ENCODE measurements at places on chromosomes 11 and 22. TPM values are rescaled to one million over a fixed set of nuclear protein-coding genes. Genes with fewer than 3 reads are reported as not detected.

SHISAL1 gene
- polyA plus RNA-seq, result under 0.01 TPM

KDELR3 gene
- 9.2 TPM for polyA plus RNA-seq

MIOX gene
- 0.28 TPM for polyA plus RNA-seq

HOATZ gene
- not detected for polyA plus RNA-seq

APOL5 gene
- not detected for polyA plus RNA-seq

C11orf86 gene
- polyA plus RNA-seq, result 577 TPM

OR11H1 gene
- not detected for polyA plus RNA-seq
